ENCODE measurements at places on chromosomes 5 and 9.
A peak's percentile ranks its signal among the peaks of the same experiment; 100 is the strongest.

- no peak for DNase-seq
Measured at GRCh38 chr9:96217294-96217707, 84.7 kb downstream of the HSD17B3 start.

DNA sequence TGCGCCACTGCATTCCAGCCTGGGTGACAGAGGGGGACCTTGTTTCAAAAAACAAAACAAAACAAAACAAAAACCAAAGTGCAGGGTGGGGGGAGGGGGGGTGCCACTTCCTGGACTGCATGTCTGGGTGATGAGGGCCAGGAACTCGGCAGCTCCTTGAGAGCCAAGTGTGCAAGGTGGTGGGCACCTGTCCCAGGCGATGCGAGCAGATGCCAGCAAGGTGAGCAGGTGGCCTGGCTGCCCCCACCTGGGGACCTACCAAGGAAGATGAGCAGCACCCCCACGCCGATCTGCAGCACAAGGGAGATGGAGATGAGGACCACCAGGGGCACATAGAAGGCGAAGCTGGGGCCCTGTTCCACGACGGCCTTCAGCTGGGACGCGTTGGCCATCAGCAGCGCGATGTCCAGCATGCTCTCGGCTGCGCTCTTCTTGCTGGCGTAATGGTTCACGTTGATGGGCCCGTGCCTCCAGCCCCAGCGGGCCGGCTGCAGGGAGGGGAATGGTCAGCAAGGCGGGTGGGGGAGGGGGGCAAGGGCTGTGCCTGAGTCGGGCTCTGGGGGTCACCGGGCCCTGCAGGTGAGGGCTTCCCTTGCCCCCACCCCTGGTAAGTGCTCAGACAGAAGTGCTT, 7.8 kb downstream of the NINJ1 start:
- DNase-seq, result peak; percentile 14

- DNase-seq, result no peak
Measured at GRCh38 chr9:71637926-71638325, 130.4 kb downstream of the CEMIP2 start.

DNA sequence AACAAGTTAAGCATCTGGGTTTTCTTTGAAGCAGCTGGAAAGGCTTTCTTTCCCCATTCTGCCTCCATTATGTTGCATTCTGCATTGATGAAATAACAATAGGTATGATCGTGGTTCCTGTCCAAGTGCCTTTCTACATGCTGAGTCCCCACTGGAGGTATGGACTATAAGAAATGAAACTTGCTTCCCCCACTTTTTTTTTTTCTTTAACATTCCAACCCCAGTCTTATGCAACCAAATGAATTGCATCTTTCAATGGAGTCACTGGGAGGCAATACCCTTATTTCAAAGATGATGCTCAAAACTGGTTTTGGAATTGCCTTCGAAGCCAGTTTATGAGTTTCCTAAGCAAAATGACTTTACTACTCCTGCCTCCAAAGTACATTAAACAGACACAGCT, 58.9 kb downstream of the ARSB start:
- no peak for DNase-seq

- DNase-seq, result no peak
Measured at GRCh38 chr5:147483961-147484707, 25.7 kb downstream of the DPYSL3 start.

GRCh38 chr5:177116631-177117373, 16.8 kb upstream of the NSD1 start:
- DNase-seq, result no peak

DNA sequence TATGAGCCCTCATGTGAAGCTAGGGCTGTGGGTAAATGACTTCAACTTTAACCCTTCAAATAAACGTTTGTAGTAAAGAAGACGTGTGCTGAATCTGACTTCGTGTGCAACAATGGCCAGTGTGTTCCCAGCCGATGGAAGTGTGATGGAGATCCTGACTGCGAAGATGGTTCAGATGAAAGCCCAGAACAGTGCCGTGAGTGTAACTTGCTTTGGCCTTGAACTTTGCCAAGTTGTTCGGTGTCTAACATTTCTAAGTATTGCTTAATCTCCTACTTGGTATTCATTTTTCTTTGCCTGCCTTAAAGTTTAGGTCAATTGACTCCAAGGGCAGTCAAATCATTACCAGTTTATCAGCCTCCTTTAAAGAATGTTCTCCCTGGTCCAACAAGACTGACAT, 18.2 kb downstream of the VLDLR start:
- DNase-seq, result no peak

GRCh38 chr5:80989883-80990282, 29.7 kb downstream of the RASGRF2 start:
- no peak for DNase-seq

DNA sequence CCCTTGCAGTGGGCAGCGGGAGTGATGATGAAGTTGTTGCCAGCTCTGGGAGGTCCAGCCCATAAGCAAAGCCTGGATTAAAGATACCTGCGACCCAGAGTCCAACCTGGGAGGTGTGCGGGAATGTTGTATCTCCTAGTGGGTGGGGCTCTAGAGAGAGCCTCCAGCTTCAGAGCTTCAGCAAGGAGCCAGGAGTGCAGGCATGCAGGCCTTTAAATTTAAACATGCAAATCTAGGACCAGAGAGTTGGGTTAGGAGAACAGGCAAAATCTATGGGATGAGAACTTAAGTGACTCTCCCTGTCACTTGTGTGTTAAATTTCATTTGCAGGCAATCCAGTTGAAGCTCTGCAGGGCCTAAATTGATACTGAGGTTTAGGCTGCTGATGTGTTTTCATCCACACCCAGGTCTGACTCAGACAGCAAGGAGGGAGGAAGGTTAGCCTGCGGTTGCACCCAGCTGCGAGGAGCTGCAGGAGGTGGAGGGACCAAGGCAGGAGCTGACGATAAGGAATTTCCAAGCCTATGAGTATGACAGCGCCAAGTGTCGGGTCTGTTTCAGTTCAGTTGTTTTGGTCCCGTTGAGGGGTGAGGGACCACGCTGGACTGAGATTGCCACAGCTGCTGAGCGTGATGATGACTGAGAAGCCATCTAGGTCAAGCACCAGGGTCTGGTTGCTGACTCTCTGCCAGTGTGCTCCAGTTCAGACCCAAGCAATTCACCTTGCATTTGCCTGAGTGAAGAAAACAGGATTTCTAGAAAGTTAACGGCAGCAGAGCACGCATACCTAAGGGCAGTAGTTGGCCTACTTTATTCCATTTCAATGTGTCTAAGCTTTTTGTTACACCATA, 243.0 kb downstream of the ICE1 start:
- DNase-seq, result no peak

DNA sequence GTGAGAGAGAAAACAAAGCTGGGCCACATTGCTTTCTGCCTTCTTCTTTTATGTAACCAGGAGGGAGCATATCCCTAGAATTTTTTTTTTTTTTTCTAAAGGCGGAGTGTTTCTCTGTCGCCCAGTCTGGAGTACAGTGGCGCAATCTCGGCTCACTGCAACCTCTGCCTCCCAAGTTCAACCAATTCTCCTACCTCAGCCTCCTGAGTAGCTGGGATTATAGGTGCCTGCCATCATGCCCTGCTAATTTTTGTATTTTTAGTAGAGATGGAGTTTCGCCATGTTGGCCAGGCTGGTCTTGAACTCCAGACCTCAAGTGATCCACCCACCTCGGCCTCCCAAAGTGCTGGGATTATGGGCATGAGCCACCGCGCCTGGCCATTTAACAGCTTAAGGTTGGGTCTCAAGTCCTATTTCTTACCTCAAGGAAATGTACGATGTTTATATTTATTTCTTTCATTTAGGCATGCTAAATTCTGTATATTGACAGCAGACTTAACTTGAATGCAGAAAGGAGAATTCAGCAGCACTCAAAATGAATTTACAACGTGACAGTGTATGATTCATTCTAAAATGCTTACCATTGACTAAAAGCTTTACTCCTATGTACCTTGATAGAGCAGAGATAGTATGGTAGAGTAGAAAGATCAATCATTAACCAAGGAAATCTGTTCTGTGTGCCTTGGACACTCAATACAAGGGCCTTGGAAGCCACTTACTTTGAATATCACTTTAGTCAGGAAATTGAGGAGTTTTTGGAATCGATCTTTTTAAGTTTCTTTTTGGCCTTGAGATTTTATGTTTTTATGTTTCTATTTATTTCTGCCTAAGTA, 100.9 kb downstream of the F2RL2 start:
- no peak for DNase-seq
